ENCODE measurements at places on chromosomes 16 and 17.

DNA sequence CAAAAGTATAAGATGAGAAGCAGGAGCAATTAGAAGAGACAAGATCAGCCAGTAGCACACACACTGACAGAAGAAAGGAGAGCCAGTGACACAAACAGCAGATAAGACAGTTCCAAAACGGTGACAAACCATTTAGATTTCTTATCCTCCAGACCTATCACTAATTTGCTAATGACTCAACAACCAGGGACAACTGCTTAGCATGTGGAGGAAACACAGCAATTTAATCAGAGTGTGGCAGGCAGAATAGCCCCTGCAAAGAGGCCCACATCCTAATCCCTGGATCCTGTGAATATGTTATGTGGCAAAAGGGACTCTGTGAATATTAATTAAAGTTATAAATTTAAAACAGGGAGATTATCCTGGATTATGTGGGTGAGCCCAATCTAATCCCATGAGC is 81.1 kb downstream of the CACNG1 start:
- no peak for DNase-seq

DNA sequence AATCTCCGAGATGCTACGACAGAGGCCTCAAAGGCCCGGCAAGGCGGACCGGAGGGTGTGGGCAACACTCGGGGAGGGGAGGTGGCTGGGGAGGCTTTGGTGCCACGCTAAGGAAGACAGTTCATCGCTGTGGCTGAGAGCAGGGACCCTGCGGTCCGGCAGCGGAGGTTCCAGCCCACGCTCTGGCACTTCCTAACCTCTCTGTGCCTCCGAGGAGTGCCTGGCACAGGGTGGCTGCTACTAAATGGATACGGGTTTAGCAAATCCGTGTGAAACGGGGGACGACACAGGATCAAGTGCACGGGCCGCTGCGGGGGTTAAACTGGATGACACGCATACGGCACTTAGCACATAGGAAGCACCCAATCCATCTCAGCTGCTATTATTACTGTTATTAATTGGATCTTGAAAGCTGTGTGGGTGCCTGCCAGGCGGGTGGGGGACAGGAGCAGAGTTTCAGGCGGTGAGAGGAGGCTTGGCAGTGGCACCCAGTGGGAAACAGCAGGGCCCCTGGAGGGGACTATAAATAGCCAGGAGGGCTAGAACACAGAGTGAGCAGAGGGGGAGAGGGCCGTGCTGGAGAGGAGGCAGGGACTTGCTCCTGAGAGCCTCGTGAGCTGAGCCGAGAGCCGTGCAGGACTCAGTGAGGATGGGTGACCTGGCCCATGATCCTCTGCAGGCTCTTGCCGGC is 45.0 kb downstream of the ABR start:
- DNase-seq, result no peak

- no peak for DNase-seq
These were observed 650.4 kb upstream of the RBFOX1 start for GRCh38 chr16:6682142-6682811.

DNA sequence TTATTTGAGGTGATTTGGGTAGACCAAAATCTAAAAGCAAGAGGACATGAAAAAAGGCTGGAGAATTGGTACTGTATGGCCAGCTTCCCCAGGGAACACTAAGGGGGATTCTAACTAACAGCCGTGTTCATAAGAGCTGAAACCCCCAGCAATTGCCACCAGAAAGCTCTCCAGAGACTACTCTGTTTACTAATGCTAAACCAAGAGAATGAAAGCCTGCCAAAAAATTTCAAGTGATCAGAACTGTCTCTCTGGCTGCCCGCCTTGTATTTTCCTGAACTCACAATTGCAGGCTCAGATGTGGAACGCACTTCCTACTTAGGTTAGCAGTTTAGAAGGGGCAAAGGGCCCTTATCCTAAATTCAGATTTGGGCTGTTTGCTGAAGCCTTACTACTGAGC is 24.1 kb downstream of the MYH10 start:
- no peak for DNase-seq

- DNase-seq, result no peak
These were observed 966 bp downstream of the MIEN1 start for GRCh38 chr17:39729280-39729851.

- DNase-seq, result no peak
These were observed 41.5 kb downstream of the AIPL1 start for GRCh38 chr17:6393351-6393952.

DNA sequence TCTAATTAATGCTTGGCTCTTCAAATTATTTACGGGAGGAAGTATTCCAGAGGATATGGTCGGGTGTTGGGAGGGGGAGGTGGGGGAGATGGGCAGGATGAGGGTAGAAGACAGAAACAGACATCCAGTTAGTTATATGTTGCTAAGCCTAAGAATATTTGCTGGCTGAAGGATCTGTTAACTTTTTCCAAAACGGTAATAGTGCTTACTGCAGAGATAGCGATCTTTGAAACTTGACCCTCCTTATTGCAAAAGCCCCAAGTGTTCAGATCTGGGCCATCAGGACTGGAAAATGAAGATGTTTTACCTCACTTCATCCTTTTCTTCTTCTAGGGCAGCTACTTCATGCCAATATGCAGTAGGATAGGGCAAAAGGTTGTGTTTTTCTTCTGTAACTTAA is 27.0 kb upstream of the MMD start:
- peak; percentile 15 for DNase-seq

DNA sequence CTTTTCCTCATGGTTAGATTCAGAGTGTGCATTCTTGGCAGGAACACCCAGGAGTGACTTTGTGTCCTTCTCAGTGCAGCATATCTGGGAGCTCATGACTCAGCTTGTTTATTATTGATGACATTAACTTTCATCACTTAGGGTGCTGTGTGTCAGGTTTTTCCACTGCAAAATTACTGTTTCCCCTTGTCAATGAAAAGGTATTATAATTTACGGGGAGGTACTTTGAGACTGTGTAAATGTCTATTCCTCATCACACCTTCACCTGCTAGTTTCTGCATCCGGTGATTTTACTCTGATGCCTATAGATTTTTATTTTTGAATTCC is 50.5 kb downstream of the WWP2 start:
- DNase-seq, result no peak

DNA sequence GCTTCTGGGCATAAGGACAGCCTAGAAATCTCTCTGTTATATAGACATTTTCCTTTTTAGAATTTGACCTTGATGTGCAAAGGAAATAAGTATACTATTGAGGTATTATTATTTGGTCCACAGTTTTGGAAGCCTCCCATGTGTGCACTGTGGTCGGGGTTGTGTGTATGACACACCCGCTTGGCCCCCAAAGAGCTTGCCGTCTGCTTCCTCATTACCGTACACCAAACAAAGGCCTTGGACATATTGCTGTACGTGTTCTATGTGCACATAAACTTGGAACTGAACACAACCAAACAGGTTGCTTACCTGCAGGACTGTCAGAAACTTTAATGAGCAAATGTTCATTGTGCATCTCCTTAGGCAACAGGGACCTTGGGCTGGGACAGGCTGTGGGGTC is 38.2 kb downstream of the METRNL start:
- no peak for DNase-seq

DNA sequence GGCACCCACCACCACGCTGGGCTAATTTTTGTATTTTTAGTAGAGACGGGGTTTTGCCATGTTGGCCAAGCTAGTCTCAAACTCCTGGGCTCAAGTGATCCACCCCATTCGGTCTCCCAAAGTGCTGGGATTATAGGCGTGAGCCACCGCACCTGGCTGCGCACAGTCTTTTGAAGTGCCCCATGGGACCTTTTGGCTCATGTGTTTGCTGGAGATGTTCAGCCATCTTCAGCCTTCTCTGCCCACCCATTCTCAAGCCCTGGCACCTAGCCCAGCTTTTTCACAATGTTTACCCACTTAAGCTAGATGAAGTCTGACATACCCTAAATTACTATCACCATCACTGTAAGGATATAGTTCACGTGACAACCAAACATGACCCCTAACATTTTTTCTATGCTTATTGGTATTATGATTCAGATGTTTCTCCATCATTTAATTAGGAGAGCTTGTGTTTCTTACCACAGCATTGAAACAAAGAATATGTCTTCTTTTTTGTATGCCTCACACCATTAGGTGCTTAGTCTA is 32.3 kb downstream of the PECAM1 start:
- no peak for DNase-seq

- DNase-seq, result no peak
These were observed 40.0 kb upstream of the HLF start for GRCh38 chr17:55224746-55225145.

GRCh38 chr17:50363217-50364060 is 9.5 kb downstream of the MRPL27 start:
- DNase-seq, result no peak

DNA sequence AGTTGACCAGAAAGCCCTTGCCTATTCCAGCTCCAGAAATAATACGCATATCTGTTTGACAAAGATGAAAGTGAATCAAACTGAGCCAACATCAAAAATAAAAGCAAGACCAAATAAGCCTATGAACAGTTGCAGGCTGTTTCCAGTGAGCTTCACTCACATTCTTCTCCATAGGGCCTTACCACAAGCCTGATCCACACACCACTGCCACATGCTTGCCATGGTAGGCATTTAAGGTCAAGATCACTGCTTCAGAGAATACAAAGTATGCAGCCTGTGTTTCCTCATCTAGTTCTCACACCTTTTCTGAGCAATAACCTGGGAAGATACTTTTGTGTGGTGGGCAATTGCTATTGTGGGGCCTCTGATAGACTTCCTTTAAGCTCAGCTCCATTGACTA is 1060.2 kb downstream of the CDH11 start:
- no peak for DNase-seq

DNA sequence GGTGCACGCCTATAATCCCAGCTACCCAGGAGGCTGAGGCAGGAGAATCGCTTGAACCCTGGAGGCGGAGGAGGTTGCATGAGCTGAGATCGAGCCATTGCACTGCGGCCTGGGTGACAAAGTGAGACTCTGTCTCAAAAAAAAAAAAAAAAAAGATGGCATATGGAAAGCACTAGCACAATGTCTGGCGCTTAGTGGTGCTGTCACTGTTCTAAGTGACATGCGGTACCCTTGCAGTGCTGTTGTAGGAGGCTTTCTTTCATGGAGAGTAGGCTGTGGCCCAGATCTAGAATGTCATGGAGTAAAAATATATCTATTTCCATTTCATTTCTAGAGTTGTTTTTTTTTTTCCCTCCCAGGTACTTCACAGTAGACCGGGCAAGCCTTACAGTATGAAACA is 14.6 kb upstream of the METTL9 start:
- no peak for DNase-seq

DNA sequence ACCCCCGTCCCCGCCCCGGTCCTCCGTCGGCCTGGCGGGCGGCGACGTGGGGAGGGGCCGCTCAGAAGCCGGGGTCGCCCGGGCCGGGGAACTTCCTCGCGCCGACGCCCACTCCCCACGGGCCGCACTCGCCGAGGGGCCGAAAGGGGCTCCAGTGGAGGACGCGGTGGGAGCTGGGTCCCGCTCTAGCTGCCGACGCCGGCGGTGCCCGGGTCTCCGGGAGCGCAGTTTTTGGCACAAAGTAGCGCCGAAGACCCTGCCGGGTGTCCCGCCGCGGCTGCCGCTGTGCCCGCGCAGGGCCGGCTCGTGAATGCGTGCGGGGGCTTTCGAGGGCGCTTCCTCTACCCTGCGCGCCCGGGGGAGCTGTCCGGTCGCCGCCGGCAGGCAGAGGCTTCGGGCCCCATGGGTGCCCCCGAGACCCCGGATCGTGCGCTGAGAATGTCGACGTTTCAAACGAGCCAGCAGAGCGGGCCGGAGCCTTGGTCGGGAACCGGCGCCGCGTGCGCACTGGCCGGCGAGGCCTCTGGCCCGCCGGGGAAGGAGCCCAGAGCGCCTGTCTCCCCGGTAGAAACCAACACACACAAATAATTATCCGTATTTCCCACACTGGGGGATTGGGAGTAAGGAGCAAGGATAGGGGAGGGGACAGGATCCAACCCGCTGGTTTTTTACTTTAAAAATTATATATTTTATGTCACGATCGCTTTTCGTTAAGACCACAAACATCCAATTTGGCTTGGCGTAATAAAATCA is 46.6 kb upstream of the SLC38A10 start:
- no peak for DNase-seq

DNA sequence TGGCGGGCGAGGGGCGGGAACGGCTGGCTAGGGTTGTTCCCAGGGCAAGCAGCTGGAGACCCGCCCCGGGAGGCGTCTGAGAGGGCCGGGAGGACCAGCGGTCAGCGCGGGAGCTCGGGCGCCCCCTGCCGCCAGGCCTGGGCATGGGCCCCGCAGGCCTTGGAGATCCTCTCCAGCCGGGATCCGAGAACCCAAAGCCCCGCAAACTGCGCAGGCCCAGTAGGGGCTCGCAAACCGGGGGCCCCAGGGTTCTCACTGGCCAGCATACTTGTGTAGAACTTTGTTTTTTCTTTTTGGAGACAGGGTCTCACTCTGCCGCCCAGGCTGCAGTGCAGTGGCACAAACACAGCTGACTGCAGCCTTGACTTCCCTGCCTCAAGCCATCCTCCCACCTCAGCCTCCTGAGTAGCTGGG is 20.8 kb upstream of the ZNF423 start:
- no peak for DNase-seq

GRCh38 chr16:2686912-2687507 is 4.7 kb downstream of the KCTD5 start:
- no peak for DNase-seq

DNA sequence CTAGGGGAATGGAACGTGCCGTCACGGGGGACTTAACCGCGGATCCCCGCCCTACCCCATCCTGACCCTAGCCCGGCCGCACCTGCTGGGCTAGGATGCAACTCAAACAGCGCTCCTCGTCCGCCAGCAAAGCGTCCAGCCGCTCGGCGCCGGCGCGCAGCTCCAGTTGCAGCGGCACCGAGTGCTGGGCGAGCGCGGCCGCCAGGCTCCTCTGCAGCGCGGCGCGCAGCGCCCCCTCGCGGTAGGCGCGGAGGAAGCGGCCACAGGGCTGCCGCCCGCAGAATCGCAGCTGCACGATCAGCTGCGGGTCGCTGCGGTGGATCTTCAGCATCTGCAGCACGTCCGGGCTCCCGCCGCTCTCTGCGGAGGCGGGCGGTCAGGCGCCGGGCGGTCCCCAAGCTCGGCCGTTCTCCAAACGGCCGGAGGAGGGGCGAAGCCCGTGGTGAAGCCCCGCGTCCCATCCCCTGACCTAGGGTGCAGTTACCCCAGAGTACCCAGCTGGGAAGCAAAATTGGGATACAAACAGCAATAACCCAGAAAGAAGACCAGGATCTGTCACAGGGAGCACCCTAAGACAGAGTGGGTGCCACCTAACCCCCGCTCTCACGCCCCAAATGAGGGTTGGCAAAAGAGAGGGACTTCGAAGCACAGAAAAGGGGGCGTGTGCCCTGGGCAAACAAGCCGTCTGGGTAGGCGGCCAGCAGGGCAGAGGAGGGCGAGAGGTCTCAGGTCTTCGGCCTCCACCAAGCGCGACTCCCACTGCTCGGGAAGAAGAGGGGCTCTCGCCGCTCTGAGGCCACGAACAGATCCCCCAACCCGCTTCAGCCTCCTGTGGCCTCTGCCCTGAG is 4.2 kb downstream of the TRADD start:
- peak; percentile 40 for DNase-seq
